ENCODE measurements at places on chromosomes 2 and 18.

DNA sequence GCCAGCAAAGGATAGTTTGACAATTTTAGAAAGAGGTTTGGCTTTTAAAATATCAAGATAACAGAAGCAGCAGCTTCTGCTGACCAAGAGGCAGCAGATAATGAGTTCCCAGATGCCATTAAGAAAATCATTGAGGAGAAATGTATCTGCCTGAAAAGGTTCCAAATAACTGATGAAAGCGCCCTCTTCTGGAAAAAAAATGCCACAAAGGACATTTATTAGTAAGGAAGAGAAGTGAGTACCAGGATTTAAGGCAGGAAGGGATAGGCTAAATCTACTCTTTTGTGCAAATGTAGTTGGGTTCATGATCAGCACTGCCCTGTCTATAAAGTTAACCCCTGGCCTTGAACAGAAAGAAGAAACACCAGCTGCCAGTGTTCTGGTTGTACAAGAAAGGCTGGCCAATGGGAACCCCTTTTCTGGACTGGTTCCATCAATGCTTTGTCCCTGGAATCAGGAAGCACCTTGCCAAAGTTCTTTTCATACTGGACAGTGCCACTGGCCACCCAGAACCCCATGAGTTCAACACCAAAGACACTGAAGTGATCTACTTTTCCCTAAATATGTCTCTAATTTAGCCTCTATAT, 40.6 kb downstream of the DHX57 start:
- no peak for DNase-seq

DNA sequence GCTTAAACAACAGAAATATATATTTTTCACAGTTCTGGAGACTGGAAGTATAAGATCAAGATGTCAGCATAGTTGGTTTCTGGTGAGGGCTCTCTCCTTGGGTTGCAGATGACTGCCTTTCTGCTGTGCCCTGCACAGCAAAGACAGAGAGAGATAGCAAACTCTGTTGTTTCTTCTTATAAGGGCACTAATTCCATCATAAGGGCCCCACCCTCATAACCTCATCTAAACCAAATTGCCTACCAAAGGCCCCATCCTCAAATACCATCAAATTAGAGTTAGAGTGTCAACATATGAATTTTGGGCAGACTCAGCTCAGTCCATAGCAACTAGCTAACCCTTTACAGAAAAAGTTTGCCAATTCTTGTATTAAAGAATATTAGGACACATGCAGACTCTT, 94.0 kb upstream of the TLK1 start:
- no peak for DNase-seq

GRCh38 chr2:221202431-221202830, 369.7 kb downstream of the EPHA4 start:
- DNase-seq, result no peak

GRCh38 chr2:172342078-172342477, 85.3 kb upstream of the ITGA6 start:
- no peak for DNase-seq

- no peak for DNase-seq
Observed at GRCh38 chr2:216292475-216292874, 79.8 kb downstream of the MARCHF4 start.

GRCh38 chr2:71566372-71566771, 113.0 kb downstream of the DYSF start:
- no peak for DNase-seq

GRCh38 chr2:43265421-43265820, 39.0 kb upstream of the ZFP36L2 start:
- no peak for DNase-seq

- DNase-seq, result no peak
Observed at GRCh38 chr18:72762515-72763122, 105.2 kb downstream of the NETO1 start.

DNA sequence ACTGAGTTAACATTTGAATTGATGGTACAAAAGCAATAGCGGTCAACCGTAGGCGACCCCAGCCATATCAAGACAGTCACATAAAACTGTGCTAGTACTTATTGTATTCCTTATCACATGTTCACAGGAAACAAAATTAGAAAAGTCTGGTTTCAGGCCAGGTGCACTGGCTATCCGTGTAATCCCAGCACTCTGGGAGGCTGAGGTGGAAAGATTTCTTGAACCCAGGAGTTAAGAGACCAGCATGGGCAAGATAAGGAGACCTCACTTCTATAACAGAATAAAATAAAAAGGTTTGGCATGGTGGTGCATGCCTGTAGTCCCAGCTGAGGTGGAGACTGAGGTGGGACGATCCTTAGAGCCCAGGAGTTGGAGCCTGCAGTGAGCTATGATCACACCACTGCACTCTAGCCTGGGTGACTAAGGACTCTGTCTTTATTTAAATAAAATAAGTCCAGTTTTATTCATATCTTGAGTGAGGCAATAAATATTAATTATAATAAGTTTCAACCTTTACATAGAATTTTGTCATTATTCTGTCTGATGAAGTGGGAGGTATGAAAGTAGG, 84.1 kb upstream of the RGPD4 start:
- DNase-seq, result no peak

DNA sequence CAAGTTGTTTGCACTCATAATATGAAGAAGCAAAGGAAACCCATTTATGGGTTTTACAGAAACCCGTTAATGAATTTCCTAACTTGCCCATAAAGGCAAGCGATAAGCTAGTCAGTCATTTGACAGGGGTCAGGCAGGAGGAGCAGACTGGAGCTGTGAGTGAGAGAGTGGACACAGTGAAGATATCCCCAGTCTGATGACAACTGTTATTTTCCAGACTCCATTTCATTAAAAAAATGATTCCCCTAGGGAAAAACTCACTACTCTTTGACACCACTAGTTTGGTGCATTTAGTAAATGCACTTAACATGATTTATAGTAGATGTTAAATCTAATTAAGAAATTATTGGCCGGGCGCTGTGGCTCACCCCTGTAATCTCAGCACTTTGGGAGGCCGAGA, 80.8 kb downstream of the TGIF1 start:
- DNase-seq, result no peak

GRCh38 chr2:152086231-152086630, 12.6 kb downstream of the CACNB4 start:
- no peak for DNase-seq

DNA sequence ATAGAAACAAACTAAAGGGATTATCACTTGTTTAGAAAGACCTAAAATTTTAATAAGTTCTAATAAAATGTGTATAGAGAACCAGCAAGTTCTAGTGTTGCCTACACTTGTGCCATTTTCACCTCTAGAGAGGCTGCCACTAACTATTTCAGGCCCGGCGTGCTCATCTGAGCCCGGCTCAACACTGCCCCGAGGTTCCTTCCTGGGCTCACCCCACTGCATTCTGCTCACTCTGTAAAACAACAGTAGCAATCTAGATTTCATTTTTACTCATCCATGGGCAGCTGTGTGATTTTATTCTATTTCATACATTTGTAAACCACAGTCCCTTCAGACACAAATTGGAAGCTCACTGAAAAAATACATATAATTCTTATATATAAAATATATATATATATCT, 253.2 kb downstream of the L3MBTL4 start:
- no peak for DNase-seq

GRCh38 chr18:55243255-55243654, 284.0 kb upstream of the CCDC68 start:
- DNase-seq, result no peak

GRCh38 chr18:12038082-12038638, 55.5 kb upstream of the ANKRD62 start:
- no peak for DNase-seq

GRCh38 chr2:103789381-103790095, 1027.7 kb downstream of the TMEM182 start:
- DNase-seq, result no peak

GRCh38 chr2:101752716-101753616, 55.5 kb downstream of the MAP4K4 start:
- DNase-seq, result no peak

DNA sequence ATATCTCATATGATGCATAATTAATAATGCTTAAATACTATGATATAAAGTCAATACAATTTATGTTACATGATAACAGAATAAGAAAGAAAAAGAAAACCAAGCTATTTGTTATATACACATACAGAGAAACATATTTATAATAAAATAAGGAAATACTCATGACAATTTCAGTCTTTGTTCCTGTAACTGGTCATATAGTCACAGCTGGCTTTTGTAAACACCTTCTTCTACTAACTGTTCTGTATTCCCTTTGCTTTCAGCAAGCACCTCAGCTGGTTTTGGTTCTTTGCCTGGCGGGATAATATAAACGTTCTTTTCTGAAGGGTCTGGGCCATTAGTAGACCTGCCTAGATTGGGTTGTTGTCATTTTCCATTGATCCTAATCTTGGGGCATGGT, 158.5 kb downstream of the COPS8 start:
- no peak for DNase-seq

DNA sequence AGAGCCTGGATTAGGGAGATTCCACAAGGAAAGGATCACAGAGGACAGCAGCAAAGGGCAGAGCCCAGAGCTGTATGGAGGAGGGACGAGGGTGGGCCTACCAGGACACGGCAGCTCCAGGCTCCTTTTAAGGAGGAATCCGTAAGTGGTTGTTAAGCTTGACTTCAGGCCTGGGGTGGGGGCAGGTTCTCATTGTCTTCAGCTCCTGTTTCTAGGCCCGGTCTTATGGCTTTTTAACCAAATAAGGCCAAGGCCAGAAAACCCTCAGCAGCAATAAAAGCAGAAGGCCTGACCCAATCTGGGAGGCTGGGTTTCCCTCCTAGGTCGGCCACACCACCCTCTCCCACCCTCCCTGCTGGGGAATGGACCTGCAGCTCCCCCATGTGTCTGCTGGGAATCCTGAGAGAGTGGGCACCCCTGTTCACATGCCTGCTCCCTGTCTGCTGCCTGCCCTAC, 111.2 kb downstream of the PLB1 start:
- DNase-seq, result no peak

- DNase-seq, result no peak
Observed at GRCh38 chr2:69547984-69548715, 95.4 kb downstream of the AAK1 start.

- no peak for DNase-seq
Observed at GRCh38 chr18:64562651-64563050, 413.8 kb upstream of the LINC00305 start.

Data from activated CD4-positive, alpha-beta T cell treated with anti-CD3 and anti-CD28 coated beads for 1 hour (primary cell).